T-helper 17 cell (primary cell): ENCODE measurements at places on chromosomes 1 and 21. TPM values are rescaled to one million over a fixed set of nuclear protein-coding genes. Genes with fewer than 3 reads are reported as not detected.

- no peak overlapping the region for H3K4me3 ChIP-seq
- H3K27me3 ChIP-seq: no peaks in the 10 kb centered on the region
- H3K36me3 ChIP-seq: no peaks in the 10 kb centered on the region
- H3K27ac ChIP-seq: peak overlapping the region; percentile 49
- H3K4me1 ChIP-seq: peaks cover 24% of the 10 kb centered on the region
Measured at GRCh38 chr1:155529109-155529508, 33.5 kb downstream of the ASH1L start.

Gene ANGPTL1
- total RNA-seq: not detected

Gene CFHR3
- not detected for total RNA-seq

Gene GDAP2
- total RNA-seq: 28.8 TPM

Gene OR2T2
- total RNA-seq: 0.15 TPM

- H3K27ac ChIP-seq: no peak overlapping the region
- peaks cover 6% of the 10 kb centered on the region for H3K36me3 ChIP-seq
- no peak for DNase-seq
- H3K4me3 ChIP-seq: no peak overlapping the region
Measured at GRCh38 chr1:31315902-31316301, 19.1 kb downstream of the ZCCHC17 start.
